A673 (cell line): ENCODE measurements at places on chromosomes 2 and 18.

DNA sequence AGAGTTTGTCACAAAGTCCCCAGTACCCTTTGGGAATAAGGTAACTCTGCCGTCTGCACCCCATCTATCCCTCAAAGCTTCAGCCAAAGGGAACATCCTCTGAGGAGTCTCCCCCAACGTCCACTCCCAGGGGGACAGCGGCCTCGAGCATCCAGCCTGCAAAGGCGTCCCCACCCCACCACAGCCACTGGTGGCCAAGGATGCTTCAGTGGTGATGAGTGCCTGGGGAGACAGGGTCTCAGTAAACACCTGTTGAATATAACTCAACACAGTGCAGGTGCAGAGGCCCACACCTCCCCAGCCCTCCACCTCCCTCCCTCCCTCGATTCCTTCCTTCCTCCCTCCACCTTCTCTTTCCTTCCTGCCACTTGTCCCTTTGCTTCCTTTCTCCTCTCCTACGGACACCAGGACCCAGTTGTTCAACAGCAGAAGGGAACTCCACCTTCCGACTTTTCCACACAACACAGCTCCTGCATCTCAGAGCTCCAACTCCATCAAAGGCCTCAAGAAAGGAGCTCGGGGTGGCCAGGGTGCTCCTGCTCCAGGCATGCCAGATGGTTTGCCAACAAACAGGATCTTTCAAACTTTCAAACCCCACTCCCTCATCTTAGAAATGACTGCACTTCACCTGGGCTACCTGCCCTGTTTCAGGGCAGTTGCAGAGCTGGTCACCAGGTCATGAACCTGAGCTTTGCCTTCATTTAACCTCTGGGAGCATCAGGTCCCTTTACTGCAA, 87.8 kb upstream of the SNTG2 start:
- no peaks in the 10 kb centered on the region for H3K36me3 ChIP-seq
- no peak overlapping the region for H3K27ac ChIP-seq
- H3K4me1 ChIP-seq: peaks cover 13% of the 10 kb centered on the region
- DNase-seq: no peak
- H3K27me3 ChIP-seq: no peaks in the 10 kb centered on the region

- H3K4me1 ChIP-seq: no peaks in the 10 kb centered on the region
- no peaks in the 10 kb centered on the region for H3K36me3 ChIP-seq
- H3K4me3 ChIP-seq: no peak overlapping the region
- H3K27me3 ChIP-seq: no peaks in the 10 kb centered on the region
- H3K27ac ChIP-seq: no peak overlapping the region
- DNase-seq: no peak
Measured at GRCh38 chr2:14552818-14553217, 79.7 kb upstream of the LRATD1 start.

DNA sequence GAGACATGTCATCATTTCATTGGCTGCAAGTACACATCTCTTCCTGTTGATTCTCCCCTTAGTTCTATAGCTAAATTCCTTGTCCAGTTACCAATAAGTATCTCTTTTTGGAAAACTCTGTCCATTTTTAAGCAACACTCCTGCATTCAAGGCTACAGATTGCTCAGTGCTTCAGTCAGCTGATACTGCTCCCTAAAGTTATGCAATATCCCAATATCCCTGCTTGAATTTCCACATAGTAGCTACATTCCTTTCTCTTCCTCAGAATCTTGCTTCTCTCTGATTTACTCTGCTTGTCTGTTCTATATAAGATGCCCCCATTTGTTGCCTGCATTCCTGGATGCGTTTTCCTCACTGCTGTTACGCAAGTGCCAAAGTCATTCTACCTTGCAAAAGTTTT, 109.8 kb downstream of the PARD3B start:
- H3K27ac ChIP-seq: no peak overlapping the region
- no peaks in the 10 kb centered on the region for H3K27me3 ChIP-seq
- no peak for DNase-seq
- H3K4me1 ChIP-seq: no peaks in the 10 kb centered on the region

DNA sequence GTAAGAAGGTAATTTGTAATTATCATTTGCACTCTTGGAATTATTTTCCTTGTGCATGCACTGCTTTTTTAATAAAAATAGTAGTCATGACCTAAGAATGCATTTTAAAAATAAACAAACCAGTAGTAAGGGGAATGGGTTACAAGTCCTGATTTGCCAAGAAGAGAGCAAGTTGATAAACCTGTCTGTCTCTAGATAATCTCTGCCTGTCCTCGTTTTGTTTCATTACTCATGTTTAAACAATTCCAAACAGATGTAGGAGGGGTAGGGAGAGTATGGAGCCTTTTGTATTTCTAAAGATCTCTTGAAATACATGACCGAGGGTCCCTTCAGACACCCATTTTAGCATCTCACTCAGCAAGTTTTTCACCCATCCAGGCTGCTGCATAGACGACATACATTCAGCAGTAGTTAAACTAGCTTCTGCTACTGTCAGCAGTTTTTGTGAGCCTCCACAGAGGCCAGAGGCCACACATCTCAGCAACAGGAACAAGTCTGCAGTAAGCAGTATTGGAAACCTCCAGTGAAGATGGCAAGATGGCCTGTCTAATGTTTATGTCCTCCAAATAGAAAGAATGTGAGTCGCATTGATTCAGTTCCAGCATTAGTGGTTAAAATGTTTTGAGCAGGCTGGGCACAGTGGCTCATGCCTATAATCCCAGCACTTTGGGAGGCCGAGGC, 2.3 kb upstream of the EXOC6B start:
- no peaks in the 10 kb centered on the region for H3K27me3 ChIP-seq
- no peak overlapping the region for H3K4me3 ChIP-seq
- DNase-seq: no peak
- H3K36me3 ChIP-seq: no peaks in the 10 kb centered on the region
- peaks cover 16% of the 10 kb centered on the region for H3K4me1 ChIP-seq
- H3K27ac ChIP-seq: no peak overlapping the region

DNA sequence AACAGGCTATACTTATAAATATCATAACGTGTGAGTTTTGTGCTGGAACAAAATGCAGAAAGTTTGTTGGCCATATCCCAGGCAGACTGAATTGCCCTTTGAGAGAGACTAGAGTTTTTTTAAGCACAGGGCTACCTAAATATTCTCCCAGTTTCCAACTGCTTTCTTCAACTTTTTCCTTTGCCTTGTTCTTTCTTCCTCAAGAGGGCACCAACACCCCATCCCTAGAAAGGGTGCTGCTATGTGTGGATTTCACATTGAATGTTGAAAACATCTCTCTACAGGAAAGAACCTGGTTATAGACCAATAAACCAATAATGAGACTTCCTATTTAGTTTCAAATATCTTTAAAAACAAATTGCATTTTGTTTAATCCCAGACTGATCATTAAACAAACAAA, 87.9 kb downstream of the ICOS start:
- no peak overlapping the region for H3K4me3 ChIP-seq
- H3K4me1 ChIP-seq: peaks cover 21% of the 10 kb centered on the region
- H3K27me3 ChIP-seq: no peaks in the 10 kb centered on the region
- DNase-seq: peak; percentile 76
- H3K27ac ChIP-seq: no peak overlapping the region
- H3K36me3 ChIP-seq: no peaks in the 10 kb centered on the region
